Naive thymus-derived CD4-positive, alpha-beta T cell (primary cell): ENCODE measurements at places on chromosomes 16 and 17. TPM values are rescaled to one million over a fixed set of nuclear protein-coding genes. Genes with fewer than 3 reads are reported as not detected.

CLEC3A gene
- not detected for total RNA-seq

DNA sequence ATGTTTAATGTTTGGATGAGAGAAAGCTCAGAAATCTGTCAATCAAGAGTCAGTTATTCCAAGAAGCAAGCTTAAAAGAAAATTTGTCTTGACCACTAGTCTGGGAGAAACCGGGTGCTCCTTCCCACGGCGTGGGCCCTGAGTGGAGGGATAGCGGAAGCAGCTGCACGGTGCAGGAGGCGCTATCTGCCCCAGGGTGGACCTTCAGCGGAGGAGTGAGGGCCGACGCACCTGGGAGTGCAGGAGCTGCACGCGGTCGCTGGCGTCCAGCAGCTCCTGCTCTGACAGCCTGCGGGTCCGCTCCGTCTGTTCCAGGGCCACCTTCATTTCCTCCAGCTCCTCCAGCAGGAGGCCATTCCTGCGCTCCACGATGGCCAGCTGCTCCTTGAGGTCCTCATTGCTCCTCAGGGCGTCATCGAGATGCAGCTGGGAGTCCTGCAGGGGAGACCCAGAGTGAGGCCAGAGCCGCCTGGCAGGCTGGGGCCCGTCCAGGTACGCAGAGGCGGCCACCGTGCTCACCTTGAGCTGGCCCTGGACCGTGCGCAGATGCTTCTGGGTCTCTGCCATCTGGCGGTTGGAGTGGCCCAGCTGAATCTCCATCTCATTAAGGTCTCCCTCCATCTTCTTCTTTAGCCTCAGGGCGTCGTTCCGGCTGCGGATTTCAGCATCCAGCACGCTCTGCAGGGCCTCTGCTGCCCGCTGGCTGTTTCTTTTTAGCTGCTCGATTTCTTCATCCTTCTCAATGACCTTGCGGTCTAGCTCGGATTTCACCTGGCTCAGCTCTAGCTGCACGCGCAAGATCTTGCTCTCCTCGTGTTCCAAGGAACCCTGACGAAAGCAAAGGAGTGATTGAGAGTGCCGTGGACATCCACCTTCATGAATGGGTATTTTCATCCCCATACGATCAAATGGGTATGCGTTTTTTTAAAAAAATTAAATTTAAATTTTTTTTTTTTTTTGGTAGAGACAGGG, 63.5 kb downstream of the MYH13 start:
- no peak for DNase-seq

DNA sequence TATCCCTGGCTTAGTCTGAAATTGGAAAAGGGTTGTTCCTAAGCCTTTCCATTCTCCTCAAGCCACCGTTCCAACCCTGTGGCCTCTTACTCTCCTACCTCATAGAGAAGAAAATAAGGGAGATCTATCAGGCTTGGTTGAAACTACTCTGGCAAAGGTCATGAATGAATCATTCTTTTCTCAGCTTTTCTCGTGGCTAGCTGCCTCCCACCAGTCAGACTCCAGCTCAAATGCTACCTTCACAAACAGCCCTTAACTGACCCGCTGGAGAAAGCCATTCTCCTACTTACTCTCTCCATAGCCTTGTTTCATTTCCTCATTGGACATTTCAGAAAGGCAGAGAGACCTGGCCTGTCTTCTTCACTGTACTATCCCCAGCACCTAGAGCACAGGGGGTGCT, 8.9 kb downstream of the MYH10 start:
- no peak for DNase-seq

- DNase-seq, result no peak
These were observed 17.8 kb downstream of the ST6GALNAC2 start for GRCh38 chr17:76567634-76568432.

GRCh38 chr17:44906763-44907728, 7.8 kb upstream of the EFTUD2 start:
- DNase-seq, result no peak

GRCh38 chr17:75842963-75843576, 1.1 kb downstream of the UNC13D start:
- DNase-seq, result no peak
